ENCODE measurements at places on chromosomes 5 and 9.

GRCh38 chr9:87622923-87623322 lies 103.0 kb upstream of the CTSL start:
- DNase-seq: peak; percentile 2

DNA sequence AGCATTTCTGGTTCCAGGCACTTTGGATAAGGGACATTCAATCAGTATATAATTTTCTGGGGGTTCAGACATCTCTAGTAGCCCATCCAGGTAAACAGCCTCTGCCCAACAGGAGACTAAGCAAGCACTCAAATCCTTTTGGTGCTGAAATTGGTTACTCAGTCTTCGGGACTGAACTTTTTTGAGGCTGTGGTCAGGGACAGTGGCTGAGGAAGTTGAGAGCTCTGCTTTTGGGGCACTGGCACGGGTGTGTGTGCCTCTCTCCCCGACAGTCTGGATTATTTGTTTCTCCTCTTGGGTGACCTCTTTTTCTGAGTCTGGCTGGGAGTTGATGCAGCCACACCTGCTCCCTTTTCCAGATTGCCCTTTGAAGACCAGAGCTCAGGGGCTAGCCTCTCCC lies 47.6 kb downstream of the ACER2 start:
- DNase-seq: no peak

GRCh38 chr9:125744616-125745015 lies 2.6 kb upstream of the PBX3 start:
- DNase-seq: peak; percentile 88

- DNase-seq: no peak
These were observed 104.3 kb downstream of the NFIB start for GRCh38 chr9:14209399-14210345.

GRCh38 chr9:130387398-130387797 lies 57.4 kb upstream of the ASS1 start:
- no peak for DNase-seq
